ENCODE measurements at places on chromosomes 12 and 14.

DNA sequence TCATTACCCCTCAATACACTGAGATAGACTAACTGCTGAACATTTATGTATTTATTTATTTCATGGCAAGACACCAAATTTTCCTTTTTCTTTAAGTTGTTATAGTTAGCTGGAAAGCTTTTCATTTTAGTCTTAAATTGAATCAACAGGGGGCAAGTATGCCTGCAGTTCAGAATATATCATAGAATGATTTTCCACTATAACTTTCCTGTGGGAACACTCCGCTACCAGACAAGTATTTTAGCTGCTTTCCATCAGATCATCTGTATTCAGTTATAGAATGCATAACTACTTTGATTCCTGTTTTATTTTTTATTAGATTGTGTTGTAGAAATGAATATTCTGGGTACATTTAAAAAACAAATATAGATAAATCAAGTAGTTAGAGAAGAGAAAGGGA, 102.0 kb downstream of the SLC6A15 start:
- no peak for DNase-seq

GRCh38 chr14:43031598-43031997, 1424.9 kb downstream of the LRFN5 start:
- no peak for DNase-seq

GRCh38 chr14:68231898-68232297, 412.3 kb downstream of the RAD51B start:
- DNase-seq, result no peak

DNA sequence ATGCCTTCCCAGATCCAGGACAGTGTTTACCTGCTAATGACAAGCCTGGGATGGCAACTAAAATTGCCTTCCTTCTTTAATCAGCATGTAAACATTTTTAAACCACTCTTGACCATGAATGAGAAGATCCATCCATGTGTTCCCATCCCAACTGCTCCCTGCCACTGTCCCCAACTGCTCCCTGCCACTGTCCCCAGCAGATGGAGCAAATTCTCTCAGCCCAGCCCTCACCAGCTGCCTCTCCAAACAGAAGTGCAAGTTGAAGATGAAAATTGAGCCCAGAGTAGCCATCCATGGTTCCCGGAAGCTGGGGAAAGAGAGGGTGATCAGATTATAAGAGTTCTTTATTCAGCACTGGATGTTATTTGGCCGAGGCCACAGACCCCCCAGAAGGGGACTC, 133.1 kb downstream of the SLC15A4 start:
- no peak for DNase-seq

DNA sequence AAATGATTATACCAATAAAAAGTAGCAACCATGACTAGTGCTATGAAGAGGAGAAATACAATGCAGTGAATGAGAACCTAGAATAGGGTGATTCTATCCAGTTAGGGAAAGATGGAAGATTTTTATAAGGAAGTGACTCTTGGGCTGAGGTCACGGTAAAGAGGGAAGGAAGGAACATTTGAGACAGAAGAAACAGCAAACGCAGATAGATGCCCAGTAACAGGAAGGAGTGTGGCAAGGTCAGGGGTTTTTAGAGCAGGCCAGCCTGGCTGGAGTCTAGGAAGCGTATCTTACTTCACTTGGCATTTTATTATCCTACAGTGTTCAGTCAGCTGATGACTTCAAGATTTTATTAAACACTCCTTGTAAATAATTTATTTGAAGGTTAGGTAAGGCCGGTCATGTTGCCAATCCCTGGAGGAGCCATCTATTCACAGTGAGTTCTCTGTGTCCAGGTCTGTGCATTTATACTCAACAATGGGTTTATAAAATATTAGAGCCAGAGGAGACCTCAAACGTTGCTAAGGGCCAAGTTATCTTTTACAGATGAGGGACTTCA, 170.6 kb downstream of the PRKCH start:
- no peak for DNase-seq

- no peak for DNase-seq
These were observed 707.5 kb downstream of the BCL11B start for GRCh38 chr14:98564541-98564940.

DNA sequence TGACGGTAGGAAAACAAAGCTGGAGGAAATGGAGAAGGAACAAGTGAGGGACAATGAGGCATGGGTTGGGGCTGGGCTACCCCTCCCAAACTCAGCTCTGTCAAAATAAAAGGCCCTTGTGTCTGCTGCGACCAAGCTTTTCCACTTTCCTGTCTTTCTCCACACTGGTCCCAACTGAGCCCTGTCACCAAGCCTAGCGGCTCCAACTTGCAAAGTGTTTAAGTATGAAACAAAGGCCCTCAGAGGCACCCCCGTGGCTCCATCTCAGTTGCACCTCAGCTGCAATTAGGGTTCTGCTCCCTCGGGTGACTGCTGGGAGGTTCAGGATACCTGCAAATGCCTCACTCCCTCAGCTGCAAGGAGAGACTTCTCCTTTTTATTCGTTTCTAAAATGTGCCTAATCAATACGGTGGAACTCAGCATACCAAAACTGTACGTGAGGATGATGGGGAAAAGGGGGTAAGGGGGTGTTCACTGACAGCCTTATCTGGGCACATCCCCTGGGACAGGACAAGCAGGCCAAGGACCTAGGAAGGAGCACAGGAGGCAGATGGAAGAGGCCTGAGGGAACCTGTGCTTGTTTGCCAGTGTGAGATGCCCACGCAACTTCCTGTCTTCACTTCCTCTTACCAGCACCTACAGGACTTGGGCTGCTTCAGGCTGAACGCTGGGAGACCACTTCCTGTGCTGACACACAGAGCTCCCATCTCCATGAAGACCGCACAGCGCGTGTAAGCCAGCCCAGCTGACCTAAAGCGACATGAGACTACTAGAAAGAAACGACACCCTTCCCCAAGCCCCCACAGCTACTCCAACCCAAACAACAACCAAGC, 8.9 kb downstream of the VAMP1 start:
- DNase-seq, result no peak
